ENCODE measurements at places on chromosomes 2 and 18.

DNA sequence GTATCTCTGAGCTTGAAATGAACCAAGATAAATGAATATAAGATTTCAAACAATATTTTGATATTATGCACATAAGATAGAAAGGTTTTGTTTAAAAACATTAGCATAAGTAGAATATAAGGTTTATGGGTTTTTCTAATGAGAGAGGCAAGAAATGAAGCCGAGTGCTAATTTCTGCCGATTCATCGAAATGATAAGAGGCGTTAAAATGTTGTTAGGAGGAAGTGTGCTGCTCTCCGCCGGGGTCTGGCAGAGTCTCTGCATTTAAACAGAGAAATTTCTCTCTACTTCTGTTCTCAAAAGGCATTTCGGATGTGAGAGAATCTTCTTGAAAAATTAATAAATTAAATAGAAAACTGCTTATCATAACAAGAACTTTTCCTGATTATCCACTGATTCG lies 83.6 kb downstream of the MRPS9 start:
- DNase-seq = no peak

DNA sequence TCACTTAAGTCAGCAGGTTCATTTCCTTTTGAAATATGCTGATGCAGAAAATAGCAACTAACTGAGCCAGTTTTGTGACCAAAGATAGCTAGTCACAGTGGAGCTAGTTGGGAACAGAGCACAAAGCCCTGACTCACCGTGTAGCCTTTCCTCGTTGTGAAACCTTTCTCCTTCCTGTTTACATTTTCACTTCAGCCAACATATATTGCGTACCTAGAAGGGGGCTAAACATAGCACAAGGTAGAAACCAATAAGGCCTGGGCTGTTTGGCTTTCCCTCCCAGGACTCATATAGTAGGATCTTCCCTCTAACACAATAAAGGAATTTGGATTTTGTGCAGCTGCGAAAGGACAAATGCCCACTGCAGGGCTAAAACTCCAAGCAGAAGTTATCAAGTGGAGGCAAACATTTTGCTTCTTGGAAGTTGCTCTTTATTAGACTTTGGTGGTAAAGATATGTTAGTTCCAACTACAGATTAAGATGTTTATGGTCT lies 24.5 kb upstream of the LPIN2 start:
- DNase-seq = no peak

DNA sequence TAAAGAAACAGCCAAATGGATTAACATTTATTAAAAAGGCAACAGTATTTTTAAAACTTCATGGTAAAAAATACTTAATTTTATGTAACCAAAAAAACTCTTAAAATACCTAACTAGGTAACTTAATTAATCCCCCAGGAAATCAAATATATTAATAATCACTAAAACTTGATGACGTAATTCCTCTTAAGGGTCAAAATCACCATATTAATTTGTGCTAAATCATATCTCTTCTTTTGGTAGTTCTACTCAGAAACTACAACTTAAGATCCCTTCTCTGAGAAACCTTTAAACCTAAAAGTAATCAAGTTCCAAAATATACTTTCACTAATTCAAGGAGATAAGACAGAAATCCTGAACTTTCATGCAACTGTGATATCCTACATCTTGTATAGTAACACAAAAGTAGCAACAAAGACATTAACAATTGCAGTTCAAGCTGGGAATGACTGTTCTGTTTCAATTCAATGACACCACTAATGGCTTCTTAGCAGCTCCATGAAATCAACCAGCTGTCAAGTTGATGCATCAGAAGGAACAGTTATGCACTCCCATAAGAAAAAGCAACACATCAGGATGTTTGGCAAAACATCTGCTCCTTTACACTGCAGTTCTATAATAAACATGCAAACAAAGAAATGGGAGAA lies 4.0 kb downstream of the BAZ2B start:
- no peak for DNase-seq

DNA sequence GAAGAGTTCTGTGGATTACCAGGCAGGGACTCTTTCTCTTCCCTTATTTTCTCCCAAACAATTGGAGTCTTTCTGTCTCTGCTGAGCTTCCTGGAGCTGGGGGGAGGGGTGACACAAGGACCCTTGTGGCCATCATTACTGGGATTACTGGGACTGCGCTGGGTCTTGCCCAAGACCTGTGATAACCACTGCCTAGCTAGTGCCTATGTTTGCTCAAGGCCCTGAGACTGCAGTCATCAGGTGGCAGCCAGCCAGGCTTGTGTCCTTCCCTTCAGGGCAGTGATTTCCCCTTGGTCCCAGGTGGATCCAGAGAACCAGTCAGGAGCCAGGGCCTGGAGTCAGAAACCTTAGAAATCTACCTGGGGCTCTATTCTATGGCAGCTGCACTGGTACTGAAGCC lies 355.6 kb downstream of the PARD3B start:
- DNase-seq = no peak

DNA sequence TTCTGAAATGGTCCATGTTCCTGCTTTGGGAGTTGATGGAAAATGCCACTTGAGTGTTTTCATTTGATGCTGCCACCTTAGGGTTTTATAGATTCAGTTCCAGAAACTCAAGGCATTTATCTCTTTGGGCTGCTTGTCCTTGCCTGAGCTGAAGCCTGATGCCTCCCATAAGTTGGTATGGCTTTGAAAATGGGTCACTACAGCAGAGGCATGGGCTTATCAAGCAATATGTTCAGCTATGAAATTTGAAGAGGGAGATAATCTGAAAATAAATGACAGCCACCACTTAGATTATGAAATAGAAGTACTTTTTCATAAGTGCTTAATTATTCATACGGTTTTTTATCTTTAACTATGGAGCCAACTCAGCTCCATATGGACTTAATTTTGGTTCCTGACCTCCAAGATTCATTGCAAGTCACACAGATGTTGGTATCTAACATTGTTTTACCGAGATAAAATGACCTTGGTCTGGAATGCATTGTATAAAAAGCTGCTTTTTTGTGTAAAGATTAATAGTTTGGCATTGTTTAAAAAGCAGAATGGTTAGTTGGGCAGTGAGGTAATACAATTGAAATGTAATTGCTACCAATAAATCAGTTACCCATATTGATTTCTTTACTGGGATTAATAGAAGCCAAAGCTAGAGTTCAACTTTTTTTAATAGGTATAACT lies 4.5 kb downstream of the SLC14A1 start:
- DNase-seq = no peak
